ENCODE measurements at places on chromosomes 4 and X.

DNA sequence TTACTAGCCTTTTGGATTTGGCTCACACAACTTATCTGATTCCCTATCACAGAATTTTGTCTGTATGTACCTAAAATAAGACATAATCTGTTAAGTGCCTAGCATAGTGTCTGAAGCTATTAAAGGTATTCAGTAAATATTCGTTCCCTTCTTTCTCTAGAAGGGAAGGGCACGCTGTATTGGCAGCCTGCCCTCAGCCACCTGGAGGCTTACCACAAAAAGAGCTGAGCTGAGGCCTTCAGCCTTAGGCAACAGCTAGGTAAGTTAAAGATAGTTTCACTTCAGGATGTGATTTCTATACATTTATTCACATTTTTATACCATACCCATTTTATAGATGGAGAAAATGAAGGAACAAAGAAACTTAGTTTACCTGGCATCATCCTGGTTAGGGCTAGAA lies 400.0 kb upstream of the LCORL start:
- DNase-seq: no peak

GRCh38 chr4:54308110-54308509 lies 79.0 kb downstream of the PDGFRA start:
- no peak for DNase-seq

GRCh38 chr4:6469898-6470501 lies 2.4 kb downstream of the PPP2R2C start:
- peak; percentile 16 for DNase-seq

GRCh38 chr4:127832585-127832984 lies 48.1 kb upstream of the PLK4 start:
- peak; percentile 45 for DNase-seq

- no peak for DNase-seq
These were observed 155.8 kb downstream of the ANTXR2 start for GRCh38 chr4:79917246-79917645.

GRCh38 chr4:182752158-182752910 lies 164.9 kb downstream of the DCTD start:
- DNase-seq: no peak

DNA sequence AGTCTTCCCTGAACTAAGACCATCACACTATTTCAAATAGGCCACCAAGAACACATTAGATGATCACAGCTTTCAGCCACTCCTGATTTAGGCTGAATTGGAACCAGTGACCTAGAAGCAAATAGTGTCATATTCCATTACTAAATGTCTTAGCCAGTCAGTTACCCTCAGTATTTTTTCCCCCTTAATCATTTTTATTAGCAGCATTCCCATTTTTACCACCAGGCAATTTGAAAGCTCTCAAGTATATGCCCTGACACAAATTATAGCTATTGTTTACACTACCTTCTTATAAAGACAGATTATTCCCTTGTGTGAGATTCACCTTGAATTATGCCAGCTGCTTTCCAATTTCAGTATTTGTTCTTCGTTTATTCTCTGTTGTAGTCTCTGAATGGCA lies 1146.9 kb downstream of the PDHA2 start:
- no peak for DNase-seq

- DNase-seq: peak; percentile 31
These were observed 3.8 kb downstream of the HPGDS start for GRCh38 chr4:94338681-94339351.

- no peak for DNase-seq
These were observed 46.5 kb downstream of the TMA16 start for GRCh38 chr4:163540977-163541376.

DNA sequence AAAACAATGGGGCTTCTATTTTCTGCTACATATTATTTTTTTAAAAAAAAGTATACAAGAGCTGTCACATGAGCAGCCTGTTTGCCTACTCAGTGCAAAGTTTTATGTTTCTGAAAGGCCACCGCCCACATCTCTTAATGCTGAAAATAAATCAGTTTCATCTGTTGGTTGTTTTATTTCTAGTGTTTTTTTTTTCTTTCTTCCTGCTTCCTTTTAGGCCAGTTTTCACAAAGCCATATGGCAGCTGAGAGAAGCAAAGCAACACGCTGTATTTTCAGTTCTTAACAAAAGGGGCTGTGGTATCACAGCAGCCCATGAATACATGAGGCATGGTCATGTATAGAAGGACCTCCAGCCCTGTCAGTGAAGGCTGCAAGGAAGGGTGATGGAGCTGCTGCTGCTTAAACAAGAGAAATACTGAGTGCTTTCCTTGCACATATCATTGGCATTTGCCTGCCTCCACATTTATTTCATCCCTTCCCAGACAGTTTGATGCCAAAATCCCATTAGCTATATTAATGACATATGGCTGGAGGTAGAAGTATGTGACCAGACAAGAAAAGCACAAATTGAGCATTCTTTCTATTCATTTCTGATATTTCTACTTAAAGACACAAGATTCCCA lies 172.5 kb downstream of the PCDH18 start:
- no peak for DNase-seq

- no peak for DNase-seq
These were observed 43.3 kb upstream of the SOD3 start for GRCh38 chr4:24751926-24752539.

DNA sequence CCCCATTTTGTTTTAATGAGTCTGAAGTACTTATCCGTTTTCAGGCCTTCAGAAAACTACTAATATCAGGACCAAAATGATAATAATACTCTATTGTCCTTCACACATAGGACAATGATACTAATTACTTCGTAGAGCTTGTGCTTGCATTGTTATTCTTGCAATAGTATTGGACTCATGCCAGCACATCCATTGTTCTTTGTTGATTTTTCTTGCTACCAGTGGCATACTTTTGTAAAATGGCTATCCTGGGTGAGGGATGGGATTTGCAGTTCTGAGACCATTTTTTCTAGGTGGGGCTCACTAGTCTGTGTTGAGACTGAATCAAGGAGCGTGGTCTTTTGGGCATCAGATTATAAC lies 195.3 kb downstream of the MAML3 start:
- no peak for DNase-seq

GRCh38 chr4:40909363-40909876 lies 159.7 kb downstream of the NSUN7 start:
- no peak for DNase-seq

DNA sequence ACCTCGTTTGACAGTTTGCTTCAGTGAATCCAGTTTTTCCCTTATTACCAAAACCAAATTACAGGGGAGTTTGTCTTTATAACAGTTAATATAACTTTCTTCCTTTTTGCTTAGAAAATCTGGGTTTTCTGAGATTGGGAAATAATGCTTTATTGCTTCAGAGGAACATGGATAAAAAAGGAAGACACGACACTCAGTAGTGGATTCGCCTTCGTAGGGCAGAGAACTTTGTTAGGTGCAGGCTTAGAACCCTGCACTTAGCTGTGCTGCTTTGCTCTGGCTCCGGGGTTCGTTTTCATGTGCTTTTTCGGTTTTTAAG lies 188.2 kb downstream of the SOWAHB start:
- no peak for DNase-seq

DNA sequence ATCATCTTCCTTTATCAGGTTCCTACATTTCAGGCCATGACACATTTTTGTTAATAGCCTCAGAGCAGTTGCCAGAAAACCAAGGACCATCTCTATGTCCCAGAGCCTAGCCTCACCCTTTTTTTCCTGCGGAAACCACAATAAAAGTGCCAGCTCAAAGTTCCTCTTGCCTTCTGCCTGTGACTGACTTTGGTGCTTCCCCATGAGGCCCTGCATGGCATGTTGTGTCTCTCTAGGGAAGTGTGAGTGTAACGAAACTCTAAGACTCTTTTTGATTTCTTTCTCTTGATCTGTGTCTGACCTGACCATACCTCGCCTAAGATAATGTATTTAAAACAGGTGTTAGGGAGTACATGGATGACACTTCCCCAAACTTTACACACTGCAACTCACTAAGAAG lies 642.3 kb upstream of the BOD1L1 start:
- DNase-seq: no peak

DNA sequence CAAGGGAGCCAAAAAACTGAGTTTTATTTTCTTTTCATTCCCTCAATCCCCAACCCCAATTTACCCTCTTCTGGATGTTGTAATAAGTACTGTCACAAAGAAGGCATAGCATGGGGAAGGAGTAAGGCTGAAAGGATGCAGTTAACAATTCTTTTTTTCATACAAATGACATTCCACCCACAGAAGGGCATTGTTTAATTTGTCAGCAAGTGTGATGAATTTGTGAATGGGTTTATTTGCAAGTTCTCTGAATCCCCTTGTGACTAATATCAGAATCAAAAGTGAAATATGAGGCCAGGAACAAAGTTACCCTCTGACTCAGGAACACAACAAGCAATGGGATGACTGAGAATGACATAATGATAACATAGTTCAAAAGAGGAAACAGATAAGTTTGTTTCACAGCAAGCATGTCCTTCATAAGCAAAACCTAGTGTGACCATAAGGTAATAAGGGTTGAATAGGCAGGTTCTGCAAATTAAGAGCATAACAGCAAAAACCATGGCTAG lies 2.1 kb downstream of the GEMIN8 start:
- peak; percentile 57 for DNase-seq

- no peak for DNase-seq
These were observed 121.0 kb upstream of the TEX13D start for GRCh38 chrX:124211312-124211942.

DNA sequence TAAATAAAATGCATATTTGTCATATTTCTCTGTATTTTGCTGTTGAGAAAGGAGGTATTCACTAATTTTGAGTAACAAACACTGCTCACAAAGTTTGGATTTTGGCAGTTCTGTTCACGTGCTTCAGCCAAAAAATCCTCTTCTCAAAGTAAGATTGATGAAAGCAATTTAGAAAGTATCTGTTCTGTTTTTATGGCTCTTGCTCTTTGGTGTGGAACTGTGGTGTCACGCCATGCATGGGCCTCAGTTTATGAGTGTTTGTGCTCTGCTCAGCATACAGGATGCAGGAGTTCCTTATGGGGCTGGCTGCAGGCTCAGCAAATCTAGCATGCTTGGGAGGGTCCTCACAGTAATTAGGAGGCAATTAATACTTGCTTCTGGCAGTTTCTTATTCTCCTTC lies 3.3 kb downstream of the HTT start:
- peak; percentile 59 for DNase-seq

DNA sequence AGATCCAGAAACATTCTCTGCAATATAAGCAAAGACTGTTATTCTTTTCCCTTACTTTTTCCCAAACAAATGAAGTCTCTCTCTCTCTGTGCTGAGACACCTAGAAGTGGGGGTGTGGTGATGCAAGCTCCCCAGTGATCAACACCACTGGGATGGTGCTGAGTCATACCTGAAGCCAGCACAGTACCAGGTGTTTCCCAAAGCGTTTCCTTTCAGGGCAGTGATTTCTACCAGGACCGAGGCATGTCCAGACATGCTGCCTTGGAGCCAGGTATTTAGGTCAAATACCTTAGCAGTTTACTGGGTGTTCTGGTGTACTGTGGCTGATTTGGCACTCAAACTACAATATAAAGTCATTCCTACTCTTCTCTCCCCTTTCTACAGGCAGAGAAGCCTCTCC lies 726.5 kb downstream of the FAM133A start:
- DNase-seq: no peak

DNA sequence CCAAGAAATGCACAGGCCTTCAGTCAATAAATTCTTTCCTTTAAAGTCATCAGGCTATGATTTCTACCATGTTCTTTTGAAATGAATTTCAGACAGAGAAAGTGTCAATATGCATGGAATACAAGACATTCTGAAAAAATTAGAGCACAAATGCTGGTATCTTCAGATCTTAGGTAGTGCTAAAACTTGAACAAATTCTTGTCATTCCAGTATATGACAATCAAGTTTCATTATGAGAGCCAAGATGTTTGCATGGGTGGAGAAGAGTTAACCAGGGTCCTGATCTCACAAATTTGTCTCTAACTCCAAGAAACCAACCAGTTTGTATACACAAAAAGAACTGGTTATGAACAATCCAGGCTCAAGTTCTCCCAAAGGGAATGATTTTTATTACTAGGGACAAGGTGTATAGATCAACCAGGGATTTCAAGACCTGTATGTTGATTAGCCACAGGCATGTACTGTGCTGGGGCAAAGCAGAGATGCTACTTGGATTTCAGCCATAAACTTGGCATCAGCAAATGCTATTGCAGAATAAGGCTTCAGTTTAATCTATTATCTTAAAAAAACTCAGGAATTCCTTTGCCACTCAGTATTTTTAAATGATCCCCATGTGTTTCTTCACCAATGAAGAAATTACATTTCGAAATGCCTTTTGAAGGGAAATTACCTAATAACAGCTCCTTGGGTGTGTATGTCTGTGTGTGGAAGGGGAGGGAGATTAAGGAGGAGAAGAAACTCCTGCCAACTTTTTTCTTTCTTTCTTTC lies 69.7 kb downstream of the FANCB start:
- DNase-seq: no peak

DNA sequence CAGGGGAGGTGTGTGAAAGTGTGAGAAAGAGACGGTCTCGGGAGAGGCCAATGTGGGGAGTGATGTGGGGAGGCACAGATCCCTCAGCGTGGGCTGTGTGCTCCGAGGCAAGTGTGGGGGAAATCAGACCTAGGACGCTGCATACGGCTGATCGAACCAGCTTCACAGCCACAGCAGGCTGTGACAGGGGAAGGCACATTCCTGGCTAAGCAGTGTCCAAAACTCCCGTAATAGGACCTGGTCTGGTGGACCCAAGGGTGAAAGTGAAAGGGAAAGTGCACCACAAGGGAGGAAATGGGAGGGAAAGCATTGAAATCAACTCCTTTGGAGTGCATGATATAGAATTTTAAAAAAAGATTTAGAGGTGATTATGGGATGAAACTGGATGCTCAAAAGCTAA lies 10.9 kb upstream of the RHOXF2 start:
- no peak for DNase-seq

DNA sequence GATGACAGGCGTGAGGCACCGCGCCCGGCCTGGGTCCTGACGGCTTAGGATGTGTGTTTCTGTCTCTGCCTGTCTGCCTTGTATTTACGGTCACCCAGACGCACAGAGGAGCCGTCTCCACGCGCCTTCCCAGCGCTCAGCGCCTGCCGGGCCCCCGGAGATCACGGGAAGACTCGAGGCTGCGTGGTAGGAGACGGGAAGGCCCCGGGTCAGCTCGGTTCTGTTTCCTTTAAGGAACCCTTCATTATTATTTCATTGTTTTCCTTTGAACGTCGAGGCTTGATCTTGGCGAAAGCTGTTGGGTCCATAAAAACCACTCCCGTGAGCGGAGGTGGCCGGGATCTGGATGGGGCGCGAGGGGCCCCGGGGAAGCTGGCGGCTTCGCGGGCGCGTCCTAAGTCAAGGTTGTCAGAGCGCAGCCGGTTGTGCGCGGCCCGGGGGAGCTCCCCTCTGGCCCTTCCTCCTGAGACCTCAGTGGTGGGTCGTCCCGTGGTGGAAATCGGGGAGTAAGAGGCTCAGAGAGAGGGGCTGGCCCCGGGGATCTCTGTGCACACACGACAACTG lies 1.3 kb downstream of the SHOX start:
- peak; percentile 17 for DNase-seq

DNA sequence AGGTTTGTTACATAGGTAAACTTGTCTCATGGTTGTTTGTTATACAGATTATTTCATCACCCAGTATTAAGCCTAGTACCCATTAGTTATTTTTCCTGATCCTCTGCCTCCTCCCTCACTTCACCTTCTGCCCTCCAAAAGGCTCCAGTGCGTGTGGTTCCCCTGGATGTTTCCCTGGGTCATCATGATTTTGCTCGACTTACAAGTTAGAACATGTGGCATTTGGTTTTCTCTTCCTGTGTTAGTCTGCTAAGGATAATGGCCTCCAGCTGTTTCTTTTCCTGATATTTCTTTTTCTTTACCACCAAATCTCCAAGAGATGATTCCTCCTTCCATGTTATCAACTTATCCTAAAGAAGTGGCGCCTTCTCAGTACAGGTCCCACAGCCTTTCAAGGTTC lies 543.1 kb upstream of the ADGRL3 start:
- DNase-seq: no peak

GRCh38 chrX:133655275-133656265 lies 240.3 kb upstream of the GPC4 start:
- DNase-seq: no peak
